Activated naive CD4-positive, alpha-beta T cell treated with anti-CD3 and anti-CD28 coated beads for 36 hours (primary cell): ENCODE measurements at places on chromosomes 16 and 17. TPM values are rescaled to one million over a fixed set of nuclear protein-coding genes. Genes with fewer than 3 reads are reported as not detected.

DNA sequence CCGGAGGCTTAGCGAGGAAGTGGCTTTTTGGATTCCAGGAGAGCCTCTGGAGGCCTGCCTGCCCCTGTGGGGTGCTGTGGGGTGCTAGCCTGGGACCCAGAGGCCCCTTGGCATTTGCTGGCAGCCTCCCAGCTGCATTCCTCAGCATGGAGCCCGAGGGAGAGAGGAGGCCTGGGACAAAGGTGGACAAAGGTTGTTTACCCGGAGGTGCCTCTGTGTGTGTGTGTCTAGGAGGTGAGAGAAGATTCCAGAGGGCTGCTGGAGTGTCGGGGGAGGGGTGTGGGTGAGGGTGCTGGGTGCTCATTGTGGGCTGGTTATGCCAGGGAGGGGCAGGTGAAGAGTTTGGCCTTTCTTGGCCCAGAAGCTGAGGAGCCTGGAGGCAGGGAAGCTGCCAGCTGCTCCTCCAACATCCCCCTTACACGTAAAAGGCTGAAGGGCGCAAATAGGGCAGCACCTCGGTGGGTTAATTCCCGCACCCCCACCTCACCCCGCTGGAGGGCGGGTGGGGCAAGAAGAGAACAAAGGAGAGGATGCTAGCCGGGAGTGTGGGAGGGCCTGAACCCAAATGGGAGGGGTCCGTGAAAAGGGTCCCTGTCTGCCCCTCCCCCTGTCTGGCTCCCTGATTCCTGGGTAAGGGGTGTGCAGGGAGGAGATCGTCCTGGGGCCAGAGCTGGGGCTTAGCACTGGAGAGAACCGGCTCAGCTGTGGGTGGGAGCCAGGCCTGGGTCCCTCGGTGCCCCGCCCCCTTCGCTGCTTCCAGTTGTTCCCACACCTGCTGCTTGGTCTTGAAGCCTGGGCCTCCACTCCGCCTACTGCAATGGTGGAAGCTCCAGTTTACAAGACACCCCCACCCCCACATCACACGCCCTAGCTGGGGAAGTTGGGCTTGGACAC is 9.9 kb downstream of the HEXIM2 start:
- peaks cover 21% of the 10 kb centered on the region for H3K4me1 ChIP-seq
- H3K36me3 ChIP-seq, result no peaks in the 10 kb centered on the region
- no peaks in the 10 kb centered on the region for H3K27me3 ChIP-seq

DNA sequence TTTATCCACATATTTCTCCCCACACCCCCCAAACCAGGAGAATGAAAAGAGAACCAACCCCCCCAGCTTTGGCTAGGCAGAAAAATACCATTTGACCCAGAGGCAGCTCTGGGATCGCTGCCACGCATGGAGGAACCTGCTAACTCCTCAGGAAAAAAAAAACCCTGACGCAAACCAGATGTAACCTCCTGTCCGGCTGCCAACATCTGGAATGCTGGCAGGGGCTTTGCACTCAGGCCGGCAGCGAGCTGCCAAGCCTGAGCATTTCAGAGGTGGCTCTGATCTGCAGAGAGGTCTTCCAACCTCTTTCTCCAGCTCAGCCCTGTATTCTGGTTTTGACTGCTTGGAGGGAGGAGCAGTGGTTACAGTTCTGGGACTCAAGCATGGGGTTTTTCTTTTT is 8.2 kb downstream of the IGFBP4 start:
- no peak for DNase-seq
- no peak overlapping the region for H3K4me3 ChIP-seq
- peaks cover 15% of the 10 kb centered on the region for H3K4me1 ChIP-seq
- no peaks in the 10 kb centered on the region for H3K27me3 ChIP-seq

GRCh38 chr17:80425835-80426426 is 11.0 kb downstream of the ENDOV start:
- H3K36me3 ChIP-seq, result no peaks in the 10 kb centered on the region
- no peak overlapping the region for H3K27ac ChIP-seq
- DNase-seq, result no peak
- no peak overlapping the region for H3K4me3 ChIP-seq
- H3K27me3 ChIP-seq, result no peaks in the 10 kb centered on the region

GRCh38 chr16:22886927-22887326 is 73.0 kb downstream of the HS3ST2 start:
- H3K4me1 ChIP-seq, result no peaks in the 10 kb centered on the region
- no peak overlapping the region for H3K27ac ChIP-seq
- no peak for DNase-seq

DNA sequence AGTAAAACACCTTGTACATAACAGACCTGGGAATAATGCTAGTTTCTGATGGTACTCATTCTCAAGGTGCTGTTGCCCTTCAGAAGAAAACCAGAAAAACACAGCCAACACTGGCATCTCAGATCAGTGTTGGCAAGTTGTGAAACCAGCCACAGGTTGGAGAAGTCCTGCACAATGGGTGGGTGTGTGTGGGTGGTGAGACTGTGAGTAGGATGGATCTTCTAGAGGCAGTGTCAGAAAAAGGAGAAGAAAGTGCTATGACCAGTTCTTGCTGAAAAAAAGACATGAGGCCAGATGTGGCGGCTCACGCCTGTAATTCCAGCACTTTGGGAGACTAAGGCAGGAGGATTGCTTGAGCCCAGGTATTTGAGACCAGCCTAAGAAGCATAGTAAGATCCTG is 35.2 kb upstream of the SMIM36 start:
- H3K4me3 ChIP-seq, result no peak overlapping the region
- no peak overlapping the region for H3K27ac ChIP-seq
- H3K4me1 ChIP-seq, result peaks cover 11% of the 10 kb centered on the region
- H3K36me3 ChIP-seq, result peaks cover 2% of the 10 kb centered on the region
- DNase-seq, result no peak

- no peak overlapping the region for H3K27ac ChIP-seq
- peaks cover 14% of the 10 kb centered on the region for H3K4me1 ChIP-seq
These were observed 416.0 kb downstream of the MAF start for GRCh38 chr16:79184464-79185030.

- H3K27ac ChIP-seq, result no peak overlapping the region
- no peak for DNase-seq
- H3K36me3 ChIP-seq, result no peaks in the 10 kb centered on the region
- no peak overlapping the region for H3K4me3 ChIP-seq
These were observed 11.6 kb upstream of the RAI1 start for GRCh38 chr17:17669580-17670235.

DNA sequence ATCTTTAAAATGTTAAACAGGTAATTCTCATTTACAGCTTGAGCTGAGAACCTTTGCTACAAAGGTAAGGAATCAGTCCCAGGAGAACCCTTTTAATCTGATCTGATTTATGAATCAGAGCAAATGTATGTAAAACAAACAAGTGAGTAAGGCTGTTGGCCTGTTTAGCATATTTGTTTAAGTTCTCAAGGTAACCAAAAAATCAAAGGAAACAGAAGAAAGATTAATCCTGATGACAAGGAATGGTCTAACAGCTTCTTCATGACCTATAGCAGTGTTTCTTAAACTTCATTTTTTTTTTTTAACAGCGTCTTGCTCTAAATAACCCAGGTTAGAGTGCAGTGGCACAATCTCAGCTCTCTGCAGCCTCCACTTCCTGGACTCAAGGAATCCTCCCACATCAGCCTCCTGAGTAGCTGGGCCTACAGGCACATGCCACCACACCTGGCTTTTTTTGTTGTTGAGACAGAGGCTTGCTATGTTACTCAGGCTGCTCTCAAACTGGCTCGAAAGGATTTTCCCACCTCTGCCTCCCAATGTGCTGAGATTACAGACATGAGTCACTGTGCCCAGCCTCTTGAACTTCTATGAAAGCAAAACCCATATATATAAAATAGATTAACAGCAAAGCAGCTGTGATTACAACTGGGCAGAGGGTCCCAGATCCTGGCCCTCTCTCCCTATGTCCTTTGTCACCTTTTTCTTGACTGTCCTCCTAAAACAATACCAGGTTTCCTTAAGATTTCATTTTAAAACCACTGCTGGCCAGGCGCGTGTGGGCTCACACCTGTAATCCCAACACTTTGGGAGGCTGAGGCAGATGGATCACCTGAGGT is 5.1 kb upstream of the JPT1 start:
- DNase-seq, result peak; percentile 32
- peaks cover 16% of the 10 kb centered on the region for H3K4me1 ChIP-seq

DNA sequence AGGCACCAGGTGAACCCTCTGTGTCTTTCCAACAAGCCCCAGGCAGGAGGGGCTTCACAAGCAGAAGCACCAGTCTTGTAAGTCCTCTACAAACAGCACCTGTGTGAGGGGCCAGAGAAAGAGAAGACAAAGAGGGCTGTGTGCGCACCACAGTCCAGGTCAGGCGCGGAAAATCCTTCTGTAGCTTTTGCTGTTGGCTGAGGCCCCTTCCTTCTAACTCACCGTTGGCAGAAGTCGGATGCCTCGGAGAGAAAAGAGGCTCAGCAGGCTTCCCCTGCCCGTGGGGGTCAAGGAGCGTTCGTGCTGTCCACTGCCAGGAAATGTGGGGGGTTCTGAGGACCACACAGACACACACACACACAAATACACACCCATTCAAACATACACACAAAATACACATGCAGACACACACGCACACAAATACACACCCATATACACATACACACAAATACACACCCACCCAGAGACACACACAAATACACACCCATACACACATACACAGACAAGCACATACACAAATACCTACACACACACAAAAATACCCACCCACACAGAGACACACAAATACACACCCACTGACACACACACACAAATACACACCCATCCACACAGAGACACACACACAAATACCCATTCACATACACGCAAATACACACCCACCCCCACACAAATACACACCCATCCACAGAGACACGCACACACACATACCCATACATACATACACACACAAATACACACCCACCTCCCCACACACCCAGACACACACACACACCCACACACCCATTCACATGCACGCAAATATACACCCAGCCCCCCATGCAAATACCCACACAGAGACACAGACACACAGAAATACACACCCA is 6.8 kb downstream of the ZG16B start:
- peaks cover 23% of the 10 kb centered on the region for H3K4me1 ChIP-seq
- no peak overlapping the region for H3K4me3 ChIP-seq
- no peak overlapping the region for H3K27ac ChIP-seq
- H3K27me3 ChIP-seq, result peaks cover 3% of the 10 kb centered on the region
- no peak for DNase-seq
- H3K36me3 ChIP-seq, result no peaks in the 10 kb centered on the region

DNA sequence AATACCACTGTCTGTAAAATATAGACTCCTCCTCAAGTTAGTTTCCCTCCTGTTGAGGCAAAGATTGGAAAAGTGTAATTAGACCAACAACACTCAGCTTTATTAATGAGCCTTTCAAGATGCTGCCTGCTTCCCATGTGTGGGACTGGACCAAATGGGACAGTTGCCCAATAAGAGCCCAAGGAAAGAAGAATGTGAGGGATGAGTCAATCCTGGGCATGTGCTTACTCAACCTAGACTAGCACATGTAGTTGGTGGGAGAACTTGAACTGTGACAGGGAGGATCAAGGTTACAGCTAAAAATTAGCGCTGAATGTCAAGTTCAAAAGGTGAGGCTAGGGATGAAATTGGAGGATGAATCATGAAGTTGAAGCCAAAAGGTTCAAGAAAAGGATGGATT is 435.5 kb downstream of the CA10 start:
- no peaks in the 10 kb centered on the region for H3K36me3 ChIP-seq
- no peak for DNase-seq
- no peak overlapping the region for H3K4me3 ChIP-seq
- H3K27ac ChIP-seq, result no peak overlapping the region
- H3K4me1 ChIP-seq, result no peaks in the 10 kb centered on the region
- no peaks in the 10 kb centered on the region for H3K27me3 ChIP-seq

DNA sequence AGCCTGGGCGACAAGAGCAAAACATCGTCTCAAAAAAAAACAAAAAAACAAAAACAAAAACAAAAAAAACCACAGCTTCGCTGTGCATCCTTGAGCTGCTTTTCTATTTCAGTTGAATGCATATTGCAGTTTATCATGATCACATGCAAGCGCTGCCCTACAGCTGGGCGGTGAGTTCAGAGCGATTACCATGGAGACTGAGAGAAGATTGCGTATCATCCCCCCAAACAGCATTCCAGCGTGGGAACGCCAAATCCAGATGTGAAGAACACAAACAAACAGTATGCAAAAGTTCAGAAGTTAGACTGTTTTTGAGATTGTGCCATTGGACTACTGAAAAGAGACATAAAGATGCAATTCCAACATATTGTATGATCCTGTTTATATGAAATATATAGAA is 15.1 kb upstream of the SLC52A1 start:
- no peaks in the 10 kb centered on the region for H3K27me3 ChIP-seq
- no peak for DNase-seq
- H3K4me1 ChIP-seq, result peaks cover 34% of the 10 kb centered on the region
- no peak overlapping the region for H3K4me3 ChIP-seq
- no peak overlapping the region for H3K27ac ChIP-seq

DNA sequence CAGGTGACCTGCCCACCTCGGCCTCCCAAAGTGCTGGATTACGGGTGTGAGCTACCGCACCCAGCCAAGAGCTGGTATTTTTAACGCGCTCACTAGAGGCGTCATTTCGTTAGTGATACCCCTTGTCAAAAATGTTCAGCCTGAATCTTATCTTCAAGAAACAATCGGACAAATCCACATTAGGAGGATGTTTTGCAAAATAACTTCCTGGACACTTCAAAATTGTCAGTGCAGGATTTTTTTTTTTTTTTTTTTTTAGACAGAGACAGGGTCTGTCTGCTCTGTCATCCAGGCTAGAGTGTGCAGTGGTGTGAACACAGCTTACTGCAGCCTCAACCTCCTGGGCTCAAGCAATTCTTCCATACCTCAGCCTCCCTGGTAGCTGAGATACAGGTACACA is 63.0 kb downstream of the RMI2 start:
- H3K36me3 ChIP-seq, result no peaks in the 10 kb centered on the region
- peaks cover 2% of the 10 kb centered on the region for H3K4me1 ChIP-seq
- DNase-seq, result no peak
- H3K27ac ChIP-seq, result no peak overlapping the region

DPEP1 gene
- total RNA-seq, result not detected

KIF2B gene
- total RNA-seq, result not detected

SPIRE2 gene
- total RNA-seq, result 0.26 TPM

BCL6B gene
- total RNA-seq, result 0.62 TPM
